ENCODE measurements at places on chromosomes 5 and 9.

- DNase-seq = no peak
These were observed 482 bp downstream of the NFIB start for GRCh38 chr9:14313378-14313940.

DNA sequence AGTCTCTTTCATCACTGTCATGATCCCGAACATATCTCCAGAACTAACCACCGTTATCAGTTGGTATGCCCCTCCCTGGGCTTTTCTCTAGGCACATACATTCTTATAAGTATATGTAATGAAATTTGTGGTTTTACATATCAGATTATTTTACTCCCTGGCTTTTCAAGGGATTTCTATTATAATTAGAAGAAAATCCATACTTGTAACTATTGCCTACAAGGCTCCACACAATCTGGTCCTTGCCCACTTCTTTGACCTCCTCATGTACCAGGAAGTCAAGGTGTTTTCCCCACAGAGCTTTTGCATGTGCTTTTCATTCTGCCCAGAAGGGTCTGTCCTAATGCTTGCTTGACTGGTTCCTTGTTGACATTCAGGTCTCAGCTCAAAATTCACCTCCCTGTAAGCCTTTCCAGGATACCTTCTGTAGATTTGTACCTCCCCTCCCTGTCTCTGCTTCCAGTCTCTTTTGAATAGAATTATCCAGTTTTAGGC is 33.6 kb upstream of the HSD17B4 start:
- DNase-seq = no peak

GRCh38 chr5:66450237-66450636 is 146.0 kb upstream of the MAST4 start:
- DNase-seq = no peak

DNA sequence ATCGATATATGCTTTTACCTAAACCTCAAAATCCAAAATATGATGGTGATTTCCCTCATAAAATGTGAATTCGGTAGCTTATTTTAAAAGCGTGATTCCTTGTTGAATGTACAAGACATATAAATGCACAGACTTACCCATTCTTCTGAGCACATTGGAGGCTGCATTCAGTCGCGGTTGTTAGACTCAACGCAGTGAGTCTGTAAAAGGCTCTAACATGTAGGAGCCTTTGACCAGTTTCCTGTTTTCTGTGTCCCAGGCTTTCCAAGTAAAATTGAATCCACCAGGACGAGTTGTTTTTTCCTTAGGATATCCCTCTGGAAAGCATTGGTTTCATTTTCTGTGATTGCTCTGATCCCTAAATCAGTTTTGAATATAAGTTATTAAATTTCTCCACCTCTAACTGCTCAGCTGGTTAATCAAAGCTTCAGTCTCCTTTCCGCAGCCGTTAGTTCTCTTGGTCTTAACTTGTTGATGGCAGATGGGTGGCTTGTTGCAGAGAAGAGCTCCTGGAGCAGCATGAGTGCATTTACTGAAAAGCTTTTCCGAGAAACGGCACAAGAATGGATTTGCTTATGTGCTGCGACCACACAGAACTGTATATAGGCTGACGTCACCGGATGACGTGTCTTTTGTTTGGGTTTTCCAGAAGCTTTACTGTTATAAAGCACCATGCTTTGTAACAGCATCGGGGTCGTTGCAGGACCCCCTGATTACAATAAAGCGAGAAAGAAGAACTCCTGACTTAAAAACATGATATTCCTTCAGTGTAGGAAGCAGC is at the start of gene LRRTM2:
Gene LRRTM2 (minus strand): TSS at position 565 of the 781 bp plus-strand sequence. CDS start 424 bp downstream, at position 141.
- no peak for DNase-seq

- no peak for DNase-seq
These were observed 84.0 kb downstream of the GTF3C4 start for GRCh38 chr9:132754236-132754635.

DNA sequence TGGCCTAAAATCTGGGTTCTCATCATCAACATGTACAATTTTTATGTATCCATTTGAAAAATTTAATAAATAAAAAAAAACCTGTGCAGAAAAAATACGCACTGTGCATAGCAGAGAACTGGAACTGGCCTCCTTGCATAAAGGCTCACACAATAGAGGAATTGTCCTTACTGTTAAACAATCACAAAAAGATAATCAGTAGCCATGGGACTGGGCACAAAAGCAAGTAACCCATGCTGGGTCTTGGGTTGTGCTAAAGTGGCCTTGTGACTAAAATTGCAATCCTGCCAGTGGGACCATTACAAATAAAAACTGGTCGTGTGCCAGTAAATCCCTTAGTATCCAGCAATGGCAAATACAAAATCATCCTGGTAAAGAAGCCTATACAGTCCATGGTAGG is 1646.6 kb downstream of the MAT2B start:
- no peak for DNase-seq

DNA sequence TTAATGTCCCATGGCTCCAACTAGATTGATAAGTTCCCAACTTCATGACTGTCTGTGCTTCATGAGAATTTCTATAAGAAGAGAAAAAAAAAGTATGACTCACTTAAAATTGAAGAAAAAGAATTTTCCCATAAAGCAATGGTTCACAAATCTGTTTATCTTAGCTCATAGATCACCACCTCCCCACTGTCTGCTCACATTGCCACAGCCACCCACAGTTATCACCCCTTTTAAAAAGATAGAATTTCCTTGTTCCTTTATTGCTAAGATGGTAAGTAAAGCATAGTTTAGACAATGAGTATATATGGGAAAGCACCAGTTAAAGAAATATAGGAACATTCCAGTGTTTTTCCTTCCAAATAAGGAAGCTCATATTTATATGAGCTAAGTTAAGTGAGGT is 67.1 kb downstream of the ALDH7A1 start:
- no peak for DNase-seq

DNA sequence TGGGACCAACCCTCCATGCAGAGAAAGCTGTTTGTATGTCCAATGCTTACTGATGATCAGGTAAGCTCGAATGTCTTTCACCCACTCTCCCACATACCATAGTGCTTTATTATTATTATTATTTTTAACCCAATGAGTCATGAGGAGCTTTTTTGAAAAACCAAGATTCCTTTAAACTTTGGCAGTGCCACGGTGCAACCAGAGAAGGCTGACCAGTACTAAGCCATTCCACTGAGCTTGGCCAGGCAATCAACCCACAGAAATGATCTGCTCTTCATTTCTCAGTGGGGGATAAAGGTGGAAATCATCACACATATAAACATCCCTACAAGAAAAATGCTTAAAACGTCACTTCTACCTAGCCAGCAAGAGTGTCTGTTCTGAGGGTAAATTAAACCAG is 35.5 kb downstream of the JAKMIP2 start:
- DNase-seq = no peak

DNA sequence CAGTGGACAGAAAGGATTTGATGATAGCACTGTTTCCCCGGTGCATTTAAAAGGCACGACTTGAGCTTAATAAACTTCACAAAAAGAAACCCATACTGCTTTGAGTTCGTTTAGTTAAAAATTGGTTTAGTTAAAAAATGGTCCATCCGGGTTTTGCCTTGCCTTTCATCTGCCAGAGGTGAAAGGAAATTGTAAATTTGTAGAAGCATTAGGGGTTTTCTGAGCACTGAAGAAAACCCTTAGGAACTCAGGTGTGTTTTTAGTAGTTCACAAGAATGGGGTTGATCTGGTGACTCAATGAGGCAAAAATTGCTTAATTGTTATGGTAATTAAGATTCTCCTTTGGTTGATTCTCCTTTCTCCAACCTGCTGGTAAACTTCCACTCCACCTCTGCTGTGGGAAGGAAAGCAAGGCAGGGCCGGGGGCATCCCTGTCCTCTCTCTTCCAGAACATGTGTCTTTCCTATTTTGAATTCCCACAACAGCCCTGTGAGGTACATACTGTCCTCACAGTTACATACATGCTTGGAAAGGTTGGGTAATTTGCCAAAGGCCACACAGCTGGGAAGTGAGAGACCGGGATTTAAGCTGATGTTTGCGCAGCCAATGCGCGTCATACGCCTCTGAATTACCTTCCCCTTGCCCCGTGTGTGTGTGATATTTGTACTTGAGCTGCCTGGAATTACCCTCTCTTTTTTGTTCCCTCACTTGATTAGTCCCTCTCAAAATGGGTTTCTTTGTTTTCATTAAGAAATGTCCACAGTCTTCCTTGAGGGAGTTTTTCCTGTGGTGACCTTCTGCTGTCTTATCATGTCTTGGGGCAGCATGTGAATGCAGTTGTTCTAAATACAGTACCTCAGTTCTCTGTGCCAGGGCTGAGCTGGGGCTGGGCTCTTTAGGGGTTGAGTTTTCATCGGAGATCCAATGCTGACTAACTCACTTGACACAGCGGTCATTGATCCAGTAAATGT is 94.4 kb downstream of the ARHGAP26 start:
- DNase-seq = peak; percentile 74

DNA sequence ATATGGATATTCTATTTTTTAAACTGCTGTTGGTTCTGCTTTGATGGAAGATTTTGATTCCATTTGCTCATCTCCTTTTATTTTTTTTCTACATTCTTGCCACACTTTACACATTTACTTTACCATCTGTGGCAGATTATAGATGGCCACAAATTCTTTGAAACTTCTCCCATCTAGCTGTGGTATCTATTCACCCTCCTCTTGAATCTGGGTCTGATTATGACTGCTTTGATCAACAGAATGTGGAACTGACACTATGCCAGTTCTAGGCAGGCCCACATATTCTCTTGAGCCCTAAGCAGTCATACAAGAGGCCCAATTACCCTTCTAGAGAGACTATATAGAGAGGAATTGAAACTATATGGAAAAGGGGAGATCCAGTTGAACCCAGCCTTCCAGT is 439.0 kb upstream of the PTGER4 start:
- DNase-seq = no peak

Data from A549 (cell line).